A549 treated with CpdA at 1 μM for 4 hours (cell line): ENCODE measurements at places on chromosomes 12 and 14. TPM values are rescaled to one million over a fixed set of nuclear protein-coding genes. Genes with fewer than 3 reads are reported as not detected.

The C1QL4 gene
- total RNA-seq: 3.4 to 5.7 TPM (median 5.0 TPM) in 5 replicates

The CLEC1B gene
- total RNA-seq: not detected in 5 replicates

The POTEG gene
- not detected in 5 replicates for total RNA-seq

The CD163 gene
- not detected in 5 replicates for total RNA-seq

The PAPLN gene
- total RNA-seq: 8.4 to 12.8 TPM (median 10.1 TPM) in 5 replicates

The ASCL1 gene
- total RNA-seq: 0.05 to 0.08 TPM in 2 of 5 replicates, not detected in the others
